NCI-H345 (cell line): ENCODE measurements at places on chromosomes 5 and 9.

DNA sequence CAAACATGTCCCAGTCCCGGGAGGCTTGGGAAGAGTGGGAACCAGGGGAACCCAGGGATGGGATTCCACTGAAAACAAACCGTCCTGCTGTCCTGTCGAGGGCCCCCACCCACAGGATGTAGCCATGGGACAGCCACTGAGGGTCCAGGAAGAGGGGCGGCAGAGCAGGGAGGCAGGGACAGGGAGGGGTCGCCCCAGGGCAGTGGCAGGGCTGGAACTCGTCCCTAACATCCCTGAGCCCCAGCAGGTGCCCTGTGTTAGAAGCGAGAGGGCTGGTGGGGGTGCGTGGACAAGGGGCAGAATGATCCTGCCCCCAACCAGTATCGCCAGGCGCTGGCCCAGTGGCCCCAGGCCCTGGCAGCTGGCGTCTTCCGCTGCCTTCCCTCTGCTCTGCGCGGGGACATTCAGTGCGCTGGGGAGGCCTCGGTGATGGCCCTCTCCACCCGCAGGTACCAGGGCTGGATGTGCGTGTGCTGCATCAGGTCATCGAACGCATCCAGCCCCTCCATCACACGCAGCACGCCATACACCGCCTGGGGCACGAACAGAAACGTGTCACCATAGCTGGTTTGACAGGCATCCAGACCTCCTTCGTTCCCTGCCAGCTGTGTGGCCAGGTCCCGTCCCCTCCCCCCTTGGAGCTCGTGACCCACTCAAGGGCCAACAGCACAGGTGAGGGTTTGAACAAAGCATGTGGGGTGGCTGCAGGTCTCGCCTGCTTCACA lies 6.6 kb downstream of the PTGES2 start:
- DNase-seq: no peak

GRCh38 chr5:135705141-135705631 lies 126.4 kb upstream of the CXCL14 start:
- DNase-seq: no peak

- DNase-seq: no peak
Observed at GRCh38 chr5:20017021-20017420, 29.0 kb upstream of the CDH18 start.

- no peak for DNase-seq
Observed at GRCh38 chr5:125660231-125660895, 762.8 kb upstream of the GRAMD2B start.

DNA sequence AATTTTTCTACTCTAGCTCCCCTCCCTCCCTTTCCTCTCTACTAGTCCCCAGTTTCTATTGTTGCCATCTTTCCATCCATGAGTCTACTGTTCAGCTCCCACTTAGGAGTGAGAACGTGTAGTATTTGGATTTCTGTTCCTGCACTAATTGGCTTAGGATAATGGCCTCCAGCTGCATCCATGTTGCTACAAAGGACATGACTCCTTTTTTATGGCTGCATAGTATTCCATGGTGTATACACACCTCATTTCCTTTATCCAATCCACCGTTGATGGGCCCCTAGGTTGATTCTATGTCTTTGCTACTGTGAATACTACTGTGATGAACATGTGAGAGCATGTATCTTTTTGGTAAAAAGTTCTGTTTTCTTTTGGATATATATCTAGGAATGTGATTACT lies 138.9 kb upstream of the MSX2 start:
- DNase-seq: no peak
